ENCODE measurements at places on chromosomes 7 and 10.

DNA sequence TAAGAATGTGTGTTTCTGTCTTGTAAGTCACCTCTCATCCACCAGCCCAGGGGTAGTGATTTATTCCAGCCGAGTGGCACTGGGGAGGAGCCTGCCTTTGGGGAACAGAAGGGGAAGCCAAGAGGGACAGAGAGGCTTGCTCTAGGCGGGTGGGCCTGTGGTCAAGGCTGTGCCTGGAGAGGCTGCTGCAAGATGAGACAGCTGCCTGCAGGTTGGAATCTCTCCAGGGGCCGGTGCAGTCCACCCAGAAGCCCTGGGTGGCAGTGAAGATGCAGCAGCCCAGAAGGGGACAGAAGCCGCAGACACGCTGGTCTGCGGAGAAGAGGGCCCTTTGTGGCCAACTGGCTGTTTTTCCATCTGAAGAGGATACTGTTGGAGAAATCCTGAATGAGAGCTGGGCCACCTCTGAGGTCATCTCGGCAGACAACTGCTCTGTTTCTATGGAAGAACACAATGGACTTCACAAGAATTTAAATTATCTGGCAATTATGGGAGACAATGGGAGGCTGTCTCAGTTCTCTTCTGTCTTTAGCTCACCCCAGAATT lies 175.7 kb downstream of the GFRA1 start:
- ATAC-seq, result no peak

- no peak for ATAC-seq
Measured at GRCh38 chr10:30103595-30104320, 44.4 kb upstream of the JCAD start.

DNA sequence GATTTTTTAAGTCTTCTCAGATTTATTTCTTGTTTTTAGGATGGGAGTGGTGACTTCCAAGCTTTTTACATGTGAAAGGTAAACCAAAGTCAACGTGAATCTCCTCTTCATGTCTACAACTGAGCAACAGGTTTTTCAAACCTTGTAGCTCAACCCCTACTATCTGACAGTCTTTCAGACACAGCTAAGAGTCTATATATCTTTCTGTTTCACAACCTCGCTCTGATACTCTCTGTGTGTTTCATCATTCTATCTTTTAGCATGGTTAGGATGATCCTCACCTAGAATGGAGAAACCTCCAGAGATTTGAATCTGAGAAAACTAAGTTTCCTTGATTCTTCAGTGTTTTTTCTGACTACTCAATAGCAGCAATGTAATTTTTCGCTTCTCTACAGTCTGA lies 96.1 kb downstream of the EPDR1 start:
- ATAC-seq, result no peak

- peak; percentile 86 for ATAC-seq
Measured at GRCh38 chr7:1028044-1028770, 16.1 kb upstream of the GPR146 start.

DNA sequence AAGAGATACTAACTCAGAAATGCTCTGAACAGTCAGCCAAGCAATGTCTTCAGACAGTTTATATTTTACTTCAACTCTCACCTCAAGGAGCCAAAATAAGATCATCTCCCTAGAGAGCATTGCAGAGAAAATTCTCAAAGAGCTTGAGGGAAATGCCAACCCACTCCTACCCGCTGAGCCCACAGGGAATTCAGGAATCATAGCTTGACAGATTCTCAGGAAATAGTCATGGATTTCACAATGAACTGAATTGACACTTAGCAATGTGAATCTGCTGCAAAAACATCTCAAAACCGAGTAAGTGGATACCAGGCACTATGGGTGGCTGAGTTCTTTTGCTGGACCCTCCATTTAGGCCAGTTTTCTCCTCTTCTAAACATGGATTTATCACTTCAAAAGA lies 9.8 kb upstream of the PLAC9 start:
- no peak for ATAC-seq

DNA sequence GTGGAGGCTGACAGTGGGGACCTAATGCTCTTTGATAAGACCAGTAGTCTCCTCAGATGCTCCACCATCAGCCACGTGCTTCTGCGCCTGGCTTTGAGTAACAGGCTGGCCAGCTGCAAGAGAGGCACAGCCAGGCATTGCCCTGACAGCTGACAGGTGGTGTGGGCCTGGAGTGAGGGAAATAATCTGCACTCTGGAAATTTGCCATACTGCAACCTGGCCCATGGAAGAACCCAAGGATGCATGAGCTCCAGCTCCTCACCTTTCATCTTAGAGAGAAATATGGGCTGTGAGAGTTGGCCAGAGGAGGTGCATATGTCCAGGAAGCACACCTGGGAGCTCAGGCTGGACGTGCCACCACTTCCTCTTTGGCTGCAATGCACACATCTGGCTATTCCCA lies 118.9 kb downstream of the PLXDC2 start:
- no peak for ATAC-seq

- ATAC-seq, result no peak
Measured at GRCh38 chr7:74619235-74619860, 38.2 kb upstream of the GTF2I start.

DNA sequence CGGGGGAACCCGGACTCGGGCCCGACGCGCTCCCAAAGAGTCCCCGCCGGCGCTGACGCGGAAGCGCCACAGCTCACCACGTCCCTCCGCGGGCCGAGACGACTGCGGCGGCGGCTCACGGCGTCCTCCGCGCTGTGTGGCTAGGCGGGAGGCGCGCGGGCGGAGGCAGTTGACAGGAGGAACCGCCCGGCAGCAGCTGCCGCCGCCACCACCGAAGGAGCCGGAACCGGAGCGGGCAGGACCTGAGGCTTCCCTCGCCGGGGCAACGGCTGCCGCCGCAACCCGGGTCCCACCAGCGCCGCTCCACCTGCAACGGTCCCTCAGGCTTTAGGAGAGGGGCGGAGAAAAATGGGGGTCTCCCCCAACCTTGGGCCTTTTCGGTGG lies 334 bp downstream of the ZNF800 start:
- ATAC-seq, result peak; percentile 75

GRCh38 chr7:143965280-143965679 lies 10.6 kb downstream of the OR2F1 start:
- ATAC-seq, result peak; percentile 43

Data from SK-N-SH treated with all-trans-retinoic acid at 6 μM for 48 hours (cell line).